Fibroblast of skin of abdomen (primary cell): ENCODE measurements at places on chromosomes 3 and 15.
A peak's percentile ranks its signal among the peaks of the same experiment; 100 is the strongest.

DNA sequence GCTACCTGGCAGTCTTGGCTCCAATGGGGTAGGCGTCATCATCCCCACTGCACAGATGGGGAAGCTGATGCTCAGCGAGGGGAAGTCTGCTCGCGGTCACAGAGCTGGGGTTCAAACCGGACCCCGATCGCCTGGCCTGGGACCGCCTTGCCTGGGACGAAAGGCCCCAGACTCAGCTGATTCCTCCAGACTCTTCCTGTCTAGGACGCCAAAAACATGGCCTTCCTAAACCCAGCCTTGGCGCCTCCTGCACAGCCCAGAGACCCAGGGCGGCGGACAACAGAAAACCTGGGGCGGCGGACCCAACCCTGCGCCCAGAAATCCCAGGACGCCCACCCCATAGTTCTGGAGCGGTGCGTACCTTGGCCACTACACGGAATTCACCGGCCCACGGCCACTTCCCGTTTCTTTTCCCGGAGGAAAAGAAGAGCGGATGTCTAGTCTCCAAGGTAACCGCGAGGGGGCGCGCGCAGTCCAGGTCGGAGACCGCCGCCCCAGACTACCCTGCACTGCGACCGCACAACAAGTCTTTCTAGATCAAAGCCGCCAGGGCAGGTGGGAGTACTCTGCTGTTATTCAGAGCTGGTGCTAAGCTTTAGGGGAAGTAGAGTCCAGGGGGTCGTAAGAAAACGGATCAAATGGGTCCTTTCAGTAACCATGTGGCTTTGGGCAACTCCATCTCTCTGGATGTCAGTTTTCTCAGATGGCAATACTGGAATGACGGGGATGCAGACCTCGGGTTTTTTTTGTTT is 4.9 kb upstream of the IL17RD start:
- peak; percentile 61 for DNase-seq

DNA sequence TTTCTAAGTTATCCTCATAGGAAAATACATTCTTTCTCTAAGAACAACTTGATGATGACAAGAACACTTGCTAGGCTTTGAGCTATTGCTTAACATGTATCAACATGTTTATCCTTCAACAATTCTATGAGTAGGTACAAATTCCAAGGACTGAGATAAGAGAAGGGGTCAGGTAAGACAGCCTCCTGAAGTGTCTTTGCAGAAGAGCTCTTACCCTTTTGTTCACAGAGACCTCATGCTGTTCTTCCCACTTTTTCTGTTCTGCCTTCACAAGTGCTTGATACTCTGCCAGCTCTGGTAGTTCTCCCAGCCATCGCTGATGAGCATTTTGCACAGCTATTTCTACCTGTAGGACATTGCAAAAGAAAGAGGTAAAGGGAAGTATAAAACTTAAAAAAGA is 50.9 kb downstream of the CEP152 start:
- DNase-seq: no peak

DNA sequence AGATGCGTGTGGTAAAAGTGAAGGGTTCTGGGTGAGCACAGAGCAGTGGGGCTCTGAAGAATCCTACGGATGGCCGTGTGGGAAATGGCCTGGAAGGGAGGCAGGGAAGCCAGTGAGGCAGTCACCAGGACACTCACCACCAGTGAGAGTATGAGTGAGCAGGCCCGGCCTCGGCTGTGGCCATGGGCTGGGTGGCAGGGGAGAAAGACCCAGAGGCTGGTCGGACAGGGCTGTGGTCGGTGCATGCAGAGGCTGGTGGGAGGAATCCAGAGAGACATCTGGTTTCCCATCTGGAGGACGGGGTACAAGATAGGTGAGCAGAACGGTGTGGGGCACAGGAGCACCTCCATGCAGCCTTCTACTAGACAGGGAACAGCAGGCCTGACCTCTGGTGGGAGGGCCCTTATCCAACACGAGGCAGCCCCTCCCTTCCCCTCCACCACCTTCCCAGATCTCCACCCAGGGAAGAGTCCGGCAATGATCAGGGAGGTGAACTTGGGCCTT is 10.1 kb downstream of the PCSK6 start:
- DNase-seq: no peak

DNA sequence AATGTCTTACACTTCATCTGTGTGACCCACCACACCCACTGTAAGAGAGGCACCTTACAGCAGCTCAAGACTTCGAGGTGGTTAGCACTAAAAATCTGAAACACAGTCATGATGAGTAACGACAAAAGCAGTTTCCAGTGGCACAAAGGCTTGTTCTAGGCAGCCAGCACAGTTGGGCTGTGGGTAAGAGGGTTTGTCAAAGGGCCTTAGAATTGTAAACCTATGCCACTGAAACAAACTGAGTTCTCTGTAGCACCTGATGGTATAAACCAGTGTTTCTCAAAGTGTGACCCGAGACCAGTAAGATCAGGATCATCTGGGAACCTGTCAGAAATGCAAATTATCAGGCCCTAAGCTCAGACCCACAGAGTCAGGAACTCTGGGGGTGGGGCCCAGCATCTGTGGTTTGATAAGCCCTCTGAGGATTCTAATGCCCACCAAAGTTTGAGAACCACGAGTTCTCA is 36.5 kb downstream of the DAPK2 start:
- no peak for DNase-seq

DNA sequence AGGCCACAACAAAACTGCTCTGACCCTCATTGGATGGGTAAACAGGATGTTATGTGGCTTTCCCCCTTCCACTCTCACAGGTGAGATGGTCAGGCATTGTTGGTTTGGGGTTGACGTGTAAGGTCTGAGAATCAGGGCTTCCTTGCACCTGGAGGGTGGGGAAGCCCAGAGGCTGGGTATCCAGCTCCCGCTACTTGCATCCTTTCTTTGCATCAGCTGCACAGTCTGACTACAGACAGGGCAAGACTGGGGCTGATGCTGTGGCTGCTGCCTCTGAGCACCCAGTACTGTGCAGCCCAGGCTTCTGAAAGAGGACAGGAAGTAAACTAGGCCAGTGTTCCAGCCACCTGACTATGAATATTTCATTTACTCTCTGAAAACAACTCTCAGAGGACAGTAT is 58.0 kb upstream of the ATP2B2 start:
- DNase-seq: no peak

- DNase-seq: no peak
Measured at GRCh38 chr15:36803773-36804172, 224.3 kb downstream of the CDIN1 start.

- no peak for DNase-seq
Measured at GRCh38 chr15:41928100-41928499, 34.2 kb upstream of the SPTBN5 start.

GRCh38 chr3:193851941-193852674 is 259.1 kb downstream of the OPA1 start:
- no peak for DNase-seq

GRCh38 chr15:57156210-57156884 is 220.0 kb upstream of the CGNL1 start:
- no peak for DNase-seq

DNA sequence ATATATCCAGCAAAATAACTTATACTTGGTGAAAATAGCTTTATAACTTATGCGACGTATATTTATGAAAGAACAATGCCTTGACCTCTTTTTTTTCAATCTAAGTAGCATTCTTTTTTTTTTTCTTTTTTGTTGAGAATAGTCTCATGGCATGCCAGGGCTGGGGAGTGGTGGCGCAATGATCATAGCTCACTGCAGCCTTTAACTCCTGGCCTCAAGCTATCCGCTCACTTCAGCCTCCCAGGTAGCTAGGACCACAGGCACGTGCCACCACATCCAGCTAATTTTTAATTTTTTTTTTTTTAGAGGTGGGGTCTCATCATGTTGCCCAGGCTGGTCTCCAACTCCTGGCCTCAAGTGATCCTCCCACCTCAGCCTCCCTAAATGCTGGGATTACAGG is 43.5 kb downstream of the RAB8B start:
- DNase-seq: no peak

DNA sequence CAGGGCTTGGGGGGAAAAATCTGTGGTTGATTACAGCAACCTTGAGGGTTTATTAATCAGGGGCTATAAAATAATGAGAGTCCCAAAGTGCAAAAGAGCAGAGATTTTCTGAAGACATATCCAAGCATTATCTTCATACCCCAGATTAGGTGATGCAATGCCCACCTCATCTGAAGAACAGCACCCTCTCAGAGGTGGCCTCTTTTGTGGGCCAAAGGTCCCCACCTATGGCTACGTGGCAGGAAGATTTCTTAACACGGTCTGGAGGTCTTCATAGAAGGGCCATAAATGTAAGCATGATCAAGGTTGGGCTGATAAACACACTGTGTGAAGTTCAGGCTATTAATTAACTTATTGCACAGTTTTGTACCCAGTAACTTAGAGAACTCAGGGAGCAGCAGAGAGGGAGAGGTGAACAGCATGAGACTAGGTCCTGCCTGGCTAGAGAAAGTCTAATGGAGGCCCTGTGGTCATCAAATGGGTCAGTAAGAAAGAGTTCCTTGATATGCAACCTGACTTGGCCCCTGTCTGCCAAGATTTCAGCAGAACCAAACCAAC is 29.6 kb upstream of the RBP2 start:
- no peak for DNase-seq
